ENCODE measurements at places on chromosomes 6 and 20. TPM values are rescaled to one million over a fixed set of nuclear protein-coding genes. Genes with fewer than 3 reads are reported as not detected.

The FAM209B gene
- total RNA-seq: 0.32 TPM

The THBD gene
- 11.6 TPM for total RNA-seq

The MYMX gene
- 0.26 TPM for total RNA-seq

The ASIP gene
- total RNA-seq: not detected

DNA sequence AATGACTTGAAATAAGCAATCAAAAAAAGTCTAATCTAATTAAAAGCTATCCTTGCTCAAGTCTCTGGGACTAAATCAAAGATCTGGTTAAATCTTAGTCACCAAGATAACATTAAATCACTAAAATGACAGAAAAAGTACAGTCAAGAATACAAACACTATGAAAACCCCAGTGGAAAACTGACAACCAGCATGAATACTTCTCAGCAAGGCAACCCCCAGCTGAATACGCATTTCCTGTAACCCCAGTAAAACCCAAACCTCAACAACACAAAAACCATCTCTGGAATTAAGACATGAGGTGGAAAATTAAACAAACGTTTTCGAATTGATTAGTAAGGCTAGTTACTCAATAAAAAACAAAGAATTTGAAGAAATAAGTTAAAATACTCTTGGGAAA, 23.7 kb upstream of the ZC3H12D start:
- DNase-seq: no peak

GRCh38 chr6:166543603-166544295, 42.7 kb downstream of the RAMACL start:
- DNase-seq: no peak

GRCh38 chr6:104702126-104702841, 157.4 kb downstream of the HACE1 start:
- no peak for DNase-seq

DNA sequence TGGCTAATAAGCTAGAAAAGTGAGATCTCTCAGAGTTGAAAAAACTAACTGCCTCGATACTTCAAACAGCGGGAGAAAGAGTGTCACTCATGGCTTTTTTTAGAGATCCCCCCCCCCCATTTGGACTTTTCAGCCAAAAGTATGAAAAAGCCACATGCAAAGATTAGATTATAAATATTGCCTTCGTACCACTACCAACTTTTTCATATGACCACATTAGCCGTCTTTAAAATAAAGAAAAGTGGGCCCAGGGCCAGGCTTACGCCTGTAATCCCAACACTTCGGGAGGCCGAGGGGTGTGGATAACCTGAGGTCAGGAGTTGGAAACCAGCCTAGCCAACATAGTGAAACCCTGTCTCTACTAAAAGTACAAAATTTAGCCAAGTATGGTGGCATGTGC, 4.4 kb downstream of the PGK2 start:
- DNase-seq: no peak

DNA sequence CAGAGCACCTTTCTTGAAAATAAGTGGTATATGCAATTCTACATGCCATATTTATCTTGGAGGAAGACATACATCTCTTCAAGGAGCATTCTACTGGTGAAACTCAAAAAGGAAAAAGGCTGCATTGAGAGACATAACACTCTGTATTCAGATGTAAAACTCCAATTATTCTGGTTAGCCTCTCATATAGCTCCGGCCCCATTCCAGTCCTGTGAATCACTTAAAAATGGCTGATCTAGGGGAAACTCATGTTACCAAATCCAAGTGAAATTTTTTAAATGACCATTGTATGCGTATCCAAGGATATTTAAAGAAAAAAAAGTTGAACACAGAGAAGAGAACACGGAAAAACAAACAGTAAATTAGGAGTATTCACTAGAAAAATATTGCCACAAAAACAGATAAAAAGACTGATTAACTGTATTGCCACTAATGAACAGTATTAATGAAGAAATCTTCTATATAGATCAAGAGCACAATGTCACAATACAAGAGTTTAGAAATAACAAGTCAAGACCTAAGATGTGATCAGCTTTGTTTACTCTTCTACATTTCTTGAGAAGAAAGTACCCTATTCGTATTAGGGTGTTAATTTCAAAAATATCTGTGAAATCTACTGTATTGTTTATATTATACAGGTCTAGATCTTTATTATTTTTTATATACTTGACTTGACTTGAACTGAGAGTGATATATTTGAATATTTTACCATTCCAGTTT, 124.5 kb upstream of the GJE1 start:
- DNase-seq: no peak

DNA sequence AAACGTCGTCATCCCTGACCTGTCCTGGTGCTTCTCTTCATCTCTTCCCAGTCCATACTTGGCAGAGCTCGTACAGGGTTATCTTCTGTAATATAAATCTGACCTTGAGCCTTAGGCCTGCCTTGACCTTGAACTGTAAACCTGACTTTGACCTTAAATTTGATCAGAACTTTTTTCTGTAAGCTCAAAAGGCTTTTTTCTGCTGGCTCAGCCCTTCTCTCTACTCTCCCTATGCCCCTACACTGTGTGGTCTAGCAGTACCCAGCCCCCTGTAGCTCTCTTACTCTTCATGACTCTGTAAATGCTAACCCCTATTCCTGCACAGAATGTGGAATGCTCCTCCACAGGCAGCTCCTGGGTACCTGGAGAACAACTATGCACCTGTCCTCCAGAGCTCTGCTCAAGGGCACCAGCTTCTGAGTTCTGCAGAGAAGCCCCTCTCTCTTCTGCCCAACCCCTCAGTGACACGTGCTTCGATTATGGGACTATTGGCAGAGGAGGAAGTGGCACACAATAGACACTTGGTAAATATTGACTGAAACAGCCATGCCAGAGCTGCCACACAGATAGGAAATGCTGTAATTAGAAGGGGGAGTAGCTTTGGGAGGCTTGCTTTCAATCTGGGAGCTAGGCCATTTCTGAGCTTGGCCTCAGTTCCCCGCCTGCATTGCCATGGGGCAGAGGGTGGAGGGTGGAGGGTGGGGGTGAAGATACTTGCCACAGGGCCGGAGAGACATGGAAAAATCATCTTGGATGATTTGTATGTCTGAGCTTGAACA, 15.4 kb downstream of the SNPH start:
- no peak for DNase-seq

All from mucosa of gallbladder (tissue), 1 donor.